ENCODE measurements at places on chromosomes 3 and 15. TPM values are rescaled to one million over a fixed set of nuclear protein-coding genes. Genes with fewer than 3 reads are reported as not detected.
A peak's percentile ranks its signal among the peaks of the same experiment; 100 is the strongest.

The TMEM115 gene
- total RNA-seq = 30.0 TPM

The IL20RB gene
- total RNA-seq = 2.1 TPM

The SERPINI2 gene
- 0.45 TPM for total RNA-seq

The PIF1 gene
- total RNA-seq = 60.7 TPM

GRCh38 chr3:55474213-55474632 is 12.9 kb downstream of the WNT5A start:
- H3K27ac ChIP-seq = no peak overlapping the region
- no peaks in the 10 kb centered on the region for H3K4me1 ChIP-seq
- no peaks in the 10 kb centered on the region for H3K36me3 ChIP-seq
- peak; percentile 75 for DNase-seq

DNA sequence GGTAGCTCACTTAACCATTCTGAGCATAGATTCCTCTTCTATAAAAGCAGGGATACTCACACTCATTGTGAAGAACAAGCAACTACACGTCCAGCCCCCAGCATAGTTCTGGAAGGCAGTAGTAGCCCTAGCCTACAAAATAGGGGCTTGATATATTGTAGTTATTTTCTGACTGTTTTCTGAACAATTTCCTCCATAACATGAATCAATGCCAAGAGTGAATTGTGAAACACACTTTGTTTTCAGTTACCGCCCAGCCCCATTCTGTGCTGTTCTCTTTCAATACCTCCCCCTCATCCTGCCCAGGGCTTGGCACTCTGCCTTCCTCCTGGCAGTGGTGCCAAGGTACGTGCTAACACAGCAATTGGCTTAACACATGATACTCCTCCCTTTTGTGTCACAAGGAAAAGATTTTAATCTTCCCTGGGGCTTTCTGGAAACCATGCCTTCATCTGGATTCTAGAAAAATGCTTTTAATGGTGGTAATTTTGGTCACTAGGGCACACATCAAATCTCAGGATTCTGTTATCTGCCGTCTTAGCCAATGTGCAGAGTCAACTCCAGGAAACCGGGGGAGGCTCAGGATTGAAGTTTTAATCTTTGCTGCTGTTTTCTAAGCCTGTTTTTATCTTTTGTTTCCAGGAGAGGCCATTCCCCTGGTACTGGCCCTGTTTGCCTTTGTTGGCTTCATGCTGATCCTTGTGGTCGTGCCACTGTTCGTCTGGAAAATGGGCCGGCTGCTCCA is 37.2 kb downstream of the IL20RB start:
- DNase-seq = no peak
- H3K27ac ChIP-seq = no peak overlapping the region
- H3K4me1 ChIP-seq = peaks cover 3% of the 10 kb centered on the region

DNA sequence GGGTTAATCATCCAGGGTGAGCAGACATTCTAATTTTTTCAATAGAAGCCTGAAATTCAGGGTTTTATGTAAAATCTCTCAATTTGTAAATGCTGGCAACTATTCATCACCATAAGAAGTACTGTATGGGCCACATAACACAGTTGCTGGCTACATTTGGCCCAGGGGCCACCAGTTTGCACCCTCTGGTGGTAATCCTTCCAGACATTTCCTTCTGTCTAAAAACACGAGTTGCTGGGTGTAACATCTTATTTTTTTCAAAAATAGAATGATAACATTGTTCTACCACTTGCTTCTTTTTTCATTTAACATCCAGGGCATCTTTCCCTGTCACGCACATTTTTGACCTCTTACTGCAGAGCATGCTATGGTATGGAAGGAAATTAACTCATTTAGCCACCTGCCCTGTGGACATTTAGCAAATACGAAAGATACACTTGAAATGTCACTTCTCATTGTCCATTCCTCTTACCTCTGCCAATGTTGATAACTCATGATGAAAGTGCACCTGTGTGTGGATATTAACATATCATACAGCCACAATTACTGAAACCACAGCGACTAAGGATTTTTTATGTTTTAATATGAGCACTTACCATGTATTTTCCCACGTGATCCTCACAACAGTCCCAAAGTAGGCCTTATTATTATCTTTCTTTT is 117.5 kb upstream of the ARHGEF3 start:
- H3K27me3 ChIP-seq = no peaks in the 10 kb centered on the region
- peaks cover 2% of the 10 kb centered on the region for H3K4me1 ChIP-seq
- H3K27ac ChIP-seq = no peak overlapping the region
- no peak for DNase-seq

DNA sequence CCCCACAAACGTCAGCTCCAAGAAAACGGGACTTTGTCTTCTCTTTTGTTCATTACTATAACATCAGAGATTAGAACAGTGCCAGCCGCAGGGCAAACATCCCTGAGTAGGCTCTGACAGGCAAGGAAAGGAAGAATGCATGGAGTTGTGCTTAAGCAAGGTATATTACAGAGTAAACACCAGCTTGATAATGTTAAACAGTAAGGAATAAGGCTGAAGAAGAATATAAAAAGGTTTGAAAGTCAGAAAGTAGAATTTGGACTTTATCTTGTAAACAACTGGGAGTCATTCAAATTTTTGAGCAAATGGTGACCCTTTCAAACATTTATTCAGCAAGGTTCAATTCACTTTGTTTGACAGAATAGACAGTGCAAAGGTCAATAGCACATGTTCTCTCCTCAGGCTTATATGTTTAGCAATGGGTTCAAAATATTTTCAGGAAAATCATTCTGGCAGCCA is 11.0 kb downstream of the GABPB1 start:
- no peaks in the 10 kb centered on the region for H3K4me1 ChIP-seq
- no peaks in the 10 kb centered on the region for H3K27me3 ChIP-seq
- H3K27ac ChIP-seq = no peak overlapping the region
- no peak for DNase-seq
- H3K4me3 ChIP-seq = no peak overlapping the region
- H3K36me3 ChIP-seq = peaks cover 8% of the 10 kb centered on the region

- no peak overlapping the region for H3K4me3 ChIP-seq
- H3K27me3 ChIP-seq = no peaks in the 10 kb centered on the region
- H3K27ac ChIP-seq = no peak overlapping the region
- no peaks in the 10 kb centered on the region for H3K4me1 ChIP-seq
- peaks cover 85% of the 10 kb centered on the region for H3K36me3 ChIP-seq
These were observed 37.6 kb downstream of the MTMR10 start for GRCh38 chr15:30953731-30954378.

DNA sequence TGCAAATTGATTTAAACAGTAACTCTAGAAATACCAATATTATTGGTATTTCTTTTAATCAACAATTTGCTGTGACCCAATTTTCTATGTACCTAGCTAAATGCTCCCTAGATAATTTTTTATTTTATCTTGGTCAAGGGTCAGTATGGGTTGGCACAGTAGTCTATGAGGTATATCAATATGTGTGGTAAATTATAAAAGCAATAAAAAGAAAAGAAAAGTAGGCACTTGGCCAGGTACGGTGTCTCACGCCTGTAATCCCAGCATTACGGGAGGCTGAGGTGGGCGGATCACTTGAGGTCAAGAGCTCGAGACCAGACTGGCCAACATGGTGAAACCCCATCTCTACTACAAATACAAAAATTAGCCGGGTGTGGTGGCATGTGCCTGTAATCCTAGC is 34.0 kb upstream of the STIMATE start:
- no peaks in the 10 kb centered on the region for H3K36me3 ChIP-seq
- H3K27ac ChIP-seq = no peak overlapping the region
- H3K4me1 ChIP-seq = no peaks in the 10 kb centered on the region
- H3K4me3 ChIP-seq = no peak overlapping the region
- H3K27me3 ChIP-seq = no peaks in the 10 kb centered on the region

- no peaks in the 10 kb centered on the region for H3K27me3 ChIP-seq
- no peaks in the 10 kb centered on the region for H3K4me1 ChIP-seq
- H3K36me3 ChIP-seq = no peaks in the 10 kb centered on the region
- DNase-seq = no peak
These were observed 114.6 kb downstream of the SLCO3A1 start for GRCh38 chr15:91967935-91968606.

DNA sequence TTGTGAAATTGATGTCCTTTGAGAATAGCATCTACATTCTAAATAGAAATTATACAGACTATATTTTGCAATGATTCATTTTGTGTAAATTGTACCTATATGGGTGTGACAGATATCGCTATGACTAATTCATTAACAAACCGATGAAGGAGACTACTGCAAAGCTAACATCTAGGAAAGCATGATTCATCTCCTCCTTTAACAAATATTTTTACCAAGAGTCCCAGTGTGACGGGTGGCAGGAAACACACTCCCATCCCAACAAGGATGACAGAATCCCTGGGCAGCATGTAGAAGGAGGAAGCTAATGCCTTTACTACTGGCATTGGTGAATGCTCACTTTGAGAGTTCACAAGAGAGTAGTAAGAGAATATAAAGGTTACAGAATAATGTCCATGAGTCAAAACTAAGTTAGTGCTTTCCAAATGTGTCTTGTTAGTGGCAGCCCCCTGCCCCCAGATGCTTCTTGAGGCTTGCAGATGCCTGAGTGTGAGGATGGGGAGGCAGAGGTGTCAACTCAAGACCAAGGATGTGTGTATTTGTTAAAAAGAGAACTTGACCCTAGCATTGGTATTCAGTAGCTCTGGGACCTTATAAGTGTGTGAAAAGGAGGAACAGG is 180.6 kb downstream of the FMN1 start:
- no peak overlapping the region for H3K27ac ChIP-seq
- no peak for DNase-seq
- no peaks in the 10 kb centered on the region for H3K36me3 ChIP-seq
- no peak overlapping the region for H3K4me3 ChIP-seq
- no peaks in the 10 kb centered on the region for H3K27me3 ChIP-seq
- no peaks in the 10 kb centered on the region for H3K4me1 ChIP-seq

DNA sequence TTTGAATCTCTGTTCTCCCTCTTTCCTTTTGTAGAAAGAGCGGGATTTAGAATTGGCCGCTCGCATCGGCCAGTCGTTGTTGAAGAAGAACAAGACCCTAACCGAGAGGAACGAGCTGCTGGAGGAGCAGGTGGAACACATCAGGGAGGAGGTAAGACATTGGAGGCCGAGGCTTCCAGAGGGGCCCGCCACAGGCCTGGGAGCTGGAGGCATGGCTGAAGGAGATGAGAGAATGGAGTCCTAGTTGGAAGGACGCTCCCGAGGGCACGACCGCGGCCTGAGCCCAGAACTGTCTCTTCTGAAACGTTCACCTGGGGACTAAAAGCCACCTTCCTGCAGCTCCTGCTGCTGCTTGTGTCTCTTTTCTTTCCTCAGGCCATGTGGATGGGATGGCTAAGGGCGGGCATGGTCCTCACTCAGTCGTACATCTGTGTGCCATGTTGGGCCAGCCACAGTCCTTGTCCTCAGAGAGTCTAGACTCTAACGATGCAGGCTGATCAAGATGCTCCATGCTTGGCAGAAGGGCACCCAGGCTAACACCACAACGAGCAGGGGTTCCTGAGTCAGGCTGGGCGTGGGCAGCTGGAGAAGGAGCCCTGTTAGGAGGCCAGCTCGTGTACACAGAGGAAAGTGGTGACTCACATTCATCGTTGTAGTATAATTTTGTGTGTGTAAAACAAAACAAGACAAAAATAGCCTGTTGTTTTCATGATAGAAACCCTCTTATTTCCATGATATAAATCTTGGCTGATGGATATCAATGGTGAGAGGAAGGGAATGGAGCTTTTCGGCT is 81.1 kb downstream of the CCK start:
- no peak overlapping the region for H3K27ac ChIP-seq
- no peak for DNase-seq
- no peak overlapping the region for H3K4me3 ChIP-seq

DNA sequence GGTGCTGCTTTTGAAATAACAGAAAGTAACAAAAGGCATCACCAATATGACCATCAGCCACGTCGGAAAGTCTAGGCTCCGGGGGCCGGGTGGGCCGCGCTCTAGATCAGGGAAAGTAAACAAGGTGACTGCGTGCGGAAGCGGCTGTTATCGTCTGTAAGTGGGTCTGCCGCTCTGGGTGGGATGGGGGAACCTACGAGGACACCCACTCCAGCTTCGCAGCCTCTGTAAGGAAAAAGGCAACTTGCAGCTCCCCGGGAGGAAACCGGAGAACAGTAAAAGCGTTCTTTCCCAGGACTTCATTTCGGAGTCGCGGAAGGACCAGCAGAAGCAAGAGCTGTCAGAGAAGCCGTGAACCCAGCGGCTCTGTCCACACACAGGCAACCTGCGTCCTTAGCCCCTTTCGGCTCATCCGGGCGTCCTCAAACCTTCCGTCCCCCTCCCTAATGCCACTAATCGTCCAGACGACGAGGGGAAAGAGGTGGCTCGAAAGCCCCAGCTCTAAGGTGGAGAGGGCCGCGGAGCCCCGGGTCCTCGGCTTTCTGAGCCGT is 461 bp downstream of the XRN1 start:
- DNase-seq = peak; percentile 73
- peaks cover 2% of the 10 kb centered on the region for H3K4me1 ChIP-seq
- H3K27ac ChIP-seq = peak overlapping the region; percentile 80
- peaks cover 12% of the 10 kb centered on the region for H3K36me3 ChIP-seq
- peak overlapping the region; percentile 97 for H3K4me3 ChIP-seq

- no peaks in the 10 kb centered on the region for H3K27me3 ChIP-seq
- H3K27ac ChIP-seq = no peak overlapping the region
- no peak overlapping the region for H3K4me3 ChIP-seq
- no peaks in the 10 kb centered on the region for H3K4me1 ChIP-seq
- no peak for DNase-seq
These were observed 61.3 kb downstream of the CEMIP start for GRCh38 chr15:80840182-80841130.

DNA sequence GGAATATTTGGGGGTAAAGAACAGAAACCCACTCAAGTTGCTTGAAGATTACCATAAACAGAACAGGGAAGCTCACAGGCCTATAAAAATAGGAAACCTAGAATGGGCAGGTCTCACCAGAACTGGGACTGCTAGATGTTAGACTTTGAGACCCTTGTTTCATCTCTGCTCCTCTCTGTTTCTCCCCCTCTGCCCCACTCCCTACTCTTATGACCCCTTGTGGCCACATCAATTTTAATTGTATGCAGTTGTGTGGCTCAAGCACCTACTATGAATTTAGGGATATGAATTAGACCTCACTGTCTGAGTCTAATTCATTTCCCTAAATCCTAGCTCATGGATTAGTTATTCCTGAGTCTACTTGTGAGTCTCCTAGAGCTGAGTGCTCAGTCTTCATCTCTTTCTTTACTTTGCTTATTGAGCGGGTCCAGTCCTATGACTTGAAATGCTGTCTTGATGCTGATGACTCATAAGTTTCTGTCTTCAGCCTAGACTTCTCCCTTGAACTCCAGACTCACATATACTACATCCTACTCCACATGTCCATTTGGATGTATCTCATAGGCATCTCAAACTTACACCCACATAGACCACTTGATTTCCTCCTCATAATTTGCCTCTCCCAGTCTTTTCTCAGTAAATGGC is 78.7 kb downstream of the ITPR1 start:
- H3K4me3 ChIP-seq = no peak overlapping the region
- H3K27ac ChIP-seq = no peak overlapping the region
- no peak for DNase-seq
- H3K4me1 ChIP-seq = no peaks in the 10 kb centered on the region

- peak; percentile 68 for DNase-seq
- H3K4me1 ChIP-seq = no peaks in the 10 kb centered on the region
- no peaks in the 10 kb centered on the region for H3K36me3 ChIP-seq
- H3K27ac ChIP-seq = no peak overlapping the region
- no peaks in the 10 kb centered on the region for H3K27me3 ChIP-seq
These were observed 121.5 kb upstream of the TSC22D2 start for GRCh38 chr3:150286390-150287147.

- H3K27ac ChIP-seq = no peak overlapping the region
- no peaks in the 10 kb centered on the region for H3K4me1 ChIP-seq
- no peaks in the 10 kb centered on the region for H3K36me3 ChIP-seq
- H3K27me3 ChIP-seq = peaks cover 12% of the 10 kb centered on the region
These were observed 1.9 kb downstream of the NEIL1 start for GRCh38 chr15:75348562-75349350.
